ENCODE measurements at places on chromosomes 12 and 14.
A peak's percentile ranks its signal among the peaks of the same experiment; 100 is the strongest.

GRCh38 chr14:90714811-90715210 is 101.4 kb downstream of the TTC7B start:
- peak; percentile 65 for DNase-seq

GRCh38 chr14:36014236-36014635 is 162.3 kb downstream of the PTCSC3 start:
- no peak for DNase-seq

- DNase-seq: no peak
Measured at GRCh38 chr14:57512220-57512619, 18.6 kb upstream of the CCDC198 start.

GRCh38 chr14:81324011-81324410 is 76.1 kb downstream of the STON2 start:
- DNase-seq: no peak

DNA sequence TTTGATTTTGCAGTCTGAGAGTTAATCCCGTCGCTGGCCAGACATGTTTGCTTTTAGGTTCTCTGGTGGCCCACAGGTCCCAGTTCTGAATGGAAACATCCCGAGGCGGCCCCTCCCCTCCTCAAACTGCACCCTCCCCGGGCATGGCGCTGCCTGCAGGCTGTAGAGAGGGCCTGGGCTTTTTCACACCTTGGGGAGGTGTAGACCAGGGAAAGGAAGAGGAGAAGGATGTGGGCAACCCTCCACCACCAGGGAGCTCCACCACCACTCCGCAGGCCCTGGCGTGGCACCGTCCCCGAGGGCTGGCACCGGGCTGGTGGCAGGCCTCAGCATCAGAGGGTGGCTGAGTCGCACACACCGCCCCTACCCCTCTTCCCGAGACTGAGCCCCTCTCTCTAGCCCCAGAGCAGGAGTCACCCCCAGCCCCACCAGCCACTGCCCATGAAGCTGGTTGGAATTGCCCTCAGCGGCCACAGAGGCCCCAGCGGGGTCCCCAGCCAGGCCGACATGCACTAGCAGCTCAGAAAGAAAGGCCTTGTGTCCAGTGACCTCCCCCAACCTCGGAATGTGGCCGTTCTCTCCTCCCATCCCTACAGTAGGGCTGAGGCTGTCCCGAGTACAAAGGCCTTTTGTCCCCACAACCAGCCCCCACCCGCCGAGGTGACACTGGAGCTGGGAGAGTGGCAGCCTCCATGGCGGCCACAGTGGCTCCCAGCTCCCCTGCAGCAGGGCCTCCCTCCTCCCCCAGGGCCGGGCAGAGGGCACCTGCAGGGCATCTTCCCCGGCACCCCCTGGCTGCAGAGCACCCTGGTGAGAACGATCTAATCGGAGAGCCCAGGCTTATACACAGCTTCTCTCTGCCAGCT is 23.5 kb upstream of the INF2 start:
- no peak for DNase-seq

GRCh38 chr12:65858831-65859230 is 34.5 kb downstream of the HMGA2 start:
- peak; percentile 82 for DNase-seq
